GM23248 (cell line): ENCODE measurements at places on chromosomes 4 and X. TPM values are rescaled to one million over a fixed set of nuclear protein-coding genes. Genes with fewer than 3 reads are reported as not detected.

Gene CLCN4
- 0.29 and 0.71 TPM in 2 replicates for polyA plus RNA-seq

Gene CYP2U1
- 6.8 and 7.1 TPM in 2 replicates for polyA plus RNA-seq

Gene TAF7L
- polyA plus RNA-seq, result 0.23 and 0.53 TPM in 2 replicates

Gene GAGE12H
- not detected in 2 replicates for polyA plus RNA-seq

Gene USP27X
- 0.28 and 0.31 TPM in 2 replicates for polyA plus RNA-seq

Gene SSX3
- not detected in 2 replicates for polyA plus RNA-seq

Gene SRPX2
- polyA plus RNA-seq, result 40.3 and 40.4 TPM in 2 replicates

Gene FOXR2
- polyA plus RNA-seq, result not detected in 2 replicates

Gene ITGB1BP2
- not detected in 2 replicates for polyA plus RNA-seq

Gene TMPRSS11A
- polyA plus RNA-seq, result not detected in 2 replicates

Gene PPP1R2C
- polyA plus RNA-seq, result not detected in 2 replicates

Gene TMEM156
- polyA plus RNA-seq, result 0.30 TPM in 1 of 2 replicates, not detected in the other

Gene S100G
- not detected in 2 replicates for polyA plus RNA-seq

Gene TRIM61
- polyA plus RNA-seq, result 0.18 TPM in 1 of 2 replicates, not detected in the other

Gene NUP62CL
- polyA plus RNA-seq, result not detected in 2 replicates

Gene CNKSR2
- 0.14 and 0.43 TPM in 2 replicates for polyA plus RNA-seq

Gene CCDC149
- 8.3 and 9.7 TPM in 2 replicates for polyA plus RNA-seq

Gene BMX
- not detected in 2 replicates for polyA plus RNA-seq

Gene SRPK3
- polyA plus RNA-seq, result 0.53 and 1.1 TPM in 2 replicates
